Right lobe of liver (tissue), 6 donors: ENCODE measurements at places on chromosomes 7 and 10. TPM values are rescaled to one million over a fixed set of nuclear protein-coding genes. Genes with fewer than 3 reads are reported as not detected.

Gene LOXL4
- 22.6 TPM for total RNA-seq

Gene TUBB8
- total RNA-seq = not detected

Gene C10orf53
- total RNA-seq = not detected

Gene GIMAP1
- 1.6 TPM for total RNA-seq

Gene EN2
- total RNA-seq = not detected

Gene SPOCK2
- 1.6 TPM for total RNA-seq

Gene SYCE1
- 1.6 TPM for total RNA-seq

Gene AHR
- 38.0 TPM for total RNA-seq

Gene AGR2
- total RNA-seq = 0.43 TPM

Gene IFIT3
- 17.9 TPM for total RNA-seq

Gene SEMA3D
- 1.3 TPM for total RNA-seq

Gene RET
- 1.6 TPM for total RNA-seq

Gene TSPAN13
- 7.1 TPM for total RNA-seq

Gene FAM13C
- 4.7 TPM for total RNA-seq

Gene POLR2J2
- 0.50 TPM for total RNA-seq

Gene AOAH
- total RNA-seq = 5.5 TPM

Gene ZNF3
- 9.7 TPM for total RNA-seq

Gene CUZD1
- total RNA-seq = not detected

Gene TRIM73
- 4.0 TPM for total RNA-seq

Gene NRAP
- total RNA-seq = 0.18 TPM

Gene SMO
- 16.1 TPM for total RNA-seq

Gene AKR1C2
- 1,019 TPM for total RNA-seq

Gene GPR15LG
- total RNA-seq = not detected

Gene CEP55
- not detected for total RNA-seq

Gene SNCG
- total RNA-seq = 1.5 TPM

Gene TAS2R41
- not detected for total RNA-seq

Gene ATE1
- total RNA-seq = 21.6 TPM

Gene KCNMA1
- total RNA-seq = 48.0 TPM

Gene LRRN3
- 0.19 TPM for total RNA-seq
